ENCODE measurements at places on chromosomes 13 and 19.
A peak's percentile ranks its signal among the peaks of the same experiment; 100 is the strongest.

- DNase-seq: no peak
Observed at GRCh38 chr13:50994651-50995050, 85.1 kb downstream of the RNASEH2B start.

DNA sequence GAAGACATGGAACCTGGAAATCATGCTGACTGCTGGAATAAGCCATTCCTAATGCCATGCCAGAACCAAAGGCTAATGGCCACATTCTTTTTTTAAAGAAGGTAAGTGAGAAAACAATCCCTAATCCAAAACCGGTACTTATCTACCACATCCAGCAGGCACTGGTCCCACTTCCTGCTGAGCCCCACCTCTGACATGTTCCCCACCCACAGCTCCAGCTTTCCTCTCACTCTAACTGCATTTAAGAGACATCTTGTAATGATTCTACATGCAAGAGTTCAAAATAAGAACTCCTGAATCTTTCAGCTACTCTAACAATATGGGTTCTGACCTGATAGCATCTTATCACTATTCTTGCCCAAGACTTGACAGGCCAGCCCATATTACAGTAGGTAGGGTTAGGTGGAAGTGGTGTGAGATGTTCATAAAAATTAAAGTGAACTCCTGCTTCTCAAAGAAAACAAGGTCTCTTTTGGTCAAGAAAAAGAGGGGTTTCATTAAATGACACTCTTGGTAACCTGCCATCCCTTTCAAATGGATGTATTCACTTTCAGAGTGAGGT is 41.9 kb downstream of the N4BP2L2 start:
- no peak for DNase-seq

DNA sequence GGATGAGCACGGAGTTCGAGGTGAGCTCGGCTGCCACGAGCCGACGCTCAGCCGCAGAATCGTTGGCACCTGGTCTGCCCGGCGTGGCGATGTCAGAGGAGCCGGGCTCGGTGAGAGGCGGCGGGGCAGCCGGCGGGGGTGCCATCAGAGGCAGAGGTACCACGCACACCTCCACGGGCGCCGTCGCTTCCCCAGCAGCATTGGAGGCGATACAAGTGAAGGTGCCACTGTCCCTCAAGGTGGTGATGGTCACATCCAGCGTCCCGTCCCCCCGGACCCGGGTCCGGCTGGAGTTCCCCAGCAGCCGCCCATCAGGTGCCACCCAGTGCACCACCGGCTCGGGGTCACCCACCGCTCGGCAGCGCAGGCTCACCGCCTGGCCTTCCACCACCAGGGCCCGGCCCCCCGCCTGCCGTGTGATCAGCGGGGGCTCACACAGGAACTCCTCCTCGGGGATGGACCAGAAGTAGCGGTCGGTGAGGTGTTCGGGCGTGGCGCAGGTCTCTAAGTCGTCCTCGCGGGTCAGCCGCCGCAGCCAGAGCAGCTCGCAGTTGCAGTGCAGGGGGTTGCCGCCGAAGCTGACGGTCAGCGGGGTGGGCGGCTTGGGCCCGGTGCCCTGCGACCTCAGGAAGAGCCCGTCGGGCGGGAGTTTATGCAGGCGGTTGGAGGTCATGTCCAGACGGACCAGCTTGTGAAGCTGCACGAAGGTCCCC is 6.5 kb downstream of the LRFN1 start:
- no peak for DNase-seq

- DNase-seq: no peak
Observed at GRCh38 chr13:48278806-48279205, 24.7 kb upstream of the RB1 start.

GRCh38 chr13:73870970-73871935 is 263.0 kb downstream of the KLF12 start:
- DNase-seq: no peak

- DNase-seq: no peak
Observed at GRCh38 chr13:54029720-54030119, 1001.1 kb downstream of the OLFM4 start.

- no peak for DNase-seq
Observed at GRCh38 chr13:46603165-46603603, 50.2 kb downstream of the LRCH1 start.

DNA sequence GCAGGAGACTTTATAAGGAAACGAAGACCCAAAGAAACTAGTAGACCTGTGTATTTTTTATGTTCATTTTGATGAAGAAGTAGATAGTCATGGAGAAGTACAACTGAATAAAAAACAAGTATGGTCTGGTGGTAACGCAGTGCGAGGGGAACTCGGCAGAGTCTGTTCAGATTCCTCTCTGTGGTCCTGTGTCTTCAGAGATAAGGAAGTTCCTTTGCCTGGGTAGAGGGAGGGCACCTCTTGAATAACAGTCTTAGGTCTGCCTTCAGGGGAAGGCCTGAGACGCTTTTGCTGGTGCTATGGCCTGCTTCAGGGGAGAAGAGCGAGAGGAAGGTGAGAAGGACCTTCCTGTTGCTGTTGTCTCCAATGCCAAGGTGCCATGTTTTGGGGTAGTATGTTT is 25.9 kb upstream of the SLC46A3 start:
- no peak for DNase-seq

GRCh38 chr13:23672616-23673015 is 102.4 kb downstream of the TNFRSF19 start:
- DNase-seq: no peak

- DNase-seq: peak; percentile 95
Observed at GRCh38 chr13:80341101-80341755, at the start of gene SPRY2. Gene SPRY2, minus strand, starts transcription at chr13:80341126. Its CDS starts 3,421 bp downstream, at chr13:80337705.

DNA sequence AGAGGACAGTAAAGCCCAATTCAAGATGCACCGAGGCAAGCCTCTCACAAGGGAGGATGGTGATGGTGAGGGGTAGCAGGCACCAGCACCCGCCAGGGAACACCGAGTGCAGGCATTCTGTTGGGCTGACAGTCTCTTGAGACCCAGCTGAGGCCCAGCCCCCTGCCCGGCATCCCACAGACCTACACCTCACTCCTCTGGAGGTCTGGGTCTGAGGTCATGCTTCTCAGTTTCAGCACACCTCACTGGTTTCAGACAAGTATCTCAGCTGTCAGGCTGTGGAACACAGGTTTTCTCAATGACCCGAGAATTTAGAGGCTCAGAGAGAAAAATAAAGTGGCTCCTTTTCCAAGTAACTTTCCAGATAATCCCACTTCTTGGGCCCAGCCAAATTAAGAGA is 27.7 kb upstream of the EPHX3 start:
- DNase-seq: no peak

DNA sequence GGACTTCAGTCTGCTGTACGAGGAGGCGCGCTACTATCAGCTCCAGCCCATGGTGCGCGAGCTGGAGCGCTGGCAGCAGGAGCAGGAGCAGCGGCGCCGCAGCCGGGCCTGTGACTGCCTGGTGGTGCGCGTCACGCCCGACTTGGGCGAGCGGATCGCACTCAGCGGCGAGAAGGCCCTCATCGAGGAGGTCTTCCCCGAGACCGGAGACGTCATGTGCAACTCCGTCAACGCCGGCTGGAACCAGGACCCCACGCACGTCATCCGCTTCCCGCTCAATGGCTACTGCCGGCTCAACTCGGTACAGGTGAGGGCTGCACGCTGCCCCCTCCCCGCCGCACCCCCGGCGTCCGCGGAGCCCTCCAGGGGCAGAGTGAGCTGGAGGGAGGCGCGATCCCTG is 14.6 kb downstream of the KCTD15 start:
- DNase-seq: no peak

DNA sequence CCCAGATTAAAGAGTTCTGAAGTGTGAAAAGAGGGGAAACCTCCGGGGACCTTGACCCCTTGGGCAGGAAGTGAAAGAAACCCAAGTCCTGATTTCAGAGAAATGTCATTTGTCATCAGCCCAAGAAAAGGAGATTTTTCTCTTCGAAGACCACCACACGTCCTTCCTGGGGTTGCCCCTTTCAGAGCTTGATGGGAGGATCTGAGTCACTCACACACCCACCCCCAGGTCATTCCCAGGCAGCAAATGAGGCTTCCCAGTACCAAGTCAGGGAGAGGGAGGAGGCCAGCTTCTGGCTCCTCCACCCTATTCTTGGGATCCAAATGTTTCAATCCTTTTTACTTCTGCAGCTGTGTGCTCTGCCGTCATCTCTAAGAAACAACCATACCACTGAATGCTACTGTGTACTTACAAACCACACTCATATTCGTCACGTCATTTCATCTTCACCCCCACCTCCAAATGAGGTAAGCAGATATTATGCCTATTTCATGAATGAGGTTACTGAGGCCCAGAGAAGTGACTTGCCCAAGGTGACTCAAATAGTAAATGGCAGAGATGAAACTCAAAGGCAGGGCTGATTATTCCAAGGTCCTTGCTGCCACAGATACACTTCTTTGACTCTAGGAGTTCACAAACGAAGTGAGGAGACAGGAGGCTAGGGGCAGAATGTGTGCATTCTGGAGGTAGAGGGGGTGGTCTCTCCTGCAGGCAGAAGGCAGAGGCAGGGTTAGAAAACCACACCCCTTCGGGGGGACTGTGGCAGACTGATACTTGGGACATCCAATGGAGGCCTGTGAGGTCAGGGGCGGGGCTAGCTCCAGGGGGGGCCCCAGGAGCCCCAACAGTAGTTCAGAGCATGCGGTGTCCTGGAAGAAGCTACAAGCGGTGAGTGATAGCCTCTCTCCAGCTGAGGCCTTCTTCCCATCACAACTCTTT is 5.0 kb upstream of the KMT2B start:
- DNase-seq: no peak

GRCh38 chr13:66977161-66977560 is 253.0 kb downstream of the PCDH9 start:
- DNase-seq: no peak

DNA sequence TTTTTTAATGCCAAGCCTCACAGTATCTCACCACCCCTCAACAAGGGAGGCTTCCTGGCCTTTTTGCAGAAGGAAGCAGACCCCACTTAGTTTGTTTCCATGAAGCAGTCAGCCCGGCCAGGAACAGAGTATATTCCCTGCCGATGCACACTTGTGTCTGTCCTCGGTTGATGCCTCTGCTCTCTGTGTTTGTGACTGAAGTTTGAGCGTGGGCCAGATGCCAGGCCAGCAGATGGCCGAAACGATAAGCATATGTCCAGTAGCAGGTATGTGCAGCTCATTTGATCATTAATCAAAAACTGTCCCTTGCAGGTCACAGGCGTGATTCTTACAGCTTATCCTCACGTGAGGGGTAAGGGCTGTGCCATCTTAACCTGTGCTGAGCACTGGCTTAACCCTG is 144.0 kb downstream of the IRS2 start:
- DNase-seq: no peak

DNA sequence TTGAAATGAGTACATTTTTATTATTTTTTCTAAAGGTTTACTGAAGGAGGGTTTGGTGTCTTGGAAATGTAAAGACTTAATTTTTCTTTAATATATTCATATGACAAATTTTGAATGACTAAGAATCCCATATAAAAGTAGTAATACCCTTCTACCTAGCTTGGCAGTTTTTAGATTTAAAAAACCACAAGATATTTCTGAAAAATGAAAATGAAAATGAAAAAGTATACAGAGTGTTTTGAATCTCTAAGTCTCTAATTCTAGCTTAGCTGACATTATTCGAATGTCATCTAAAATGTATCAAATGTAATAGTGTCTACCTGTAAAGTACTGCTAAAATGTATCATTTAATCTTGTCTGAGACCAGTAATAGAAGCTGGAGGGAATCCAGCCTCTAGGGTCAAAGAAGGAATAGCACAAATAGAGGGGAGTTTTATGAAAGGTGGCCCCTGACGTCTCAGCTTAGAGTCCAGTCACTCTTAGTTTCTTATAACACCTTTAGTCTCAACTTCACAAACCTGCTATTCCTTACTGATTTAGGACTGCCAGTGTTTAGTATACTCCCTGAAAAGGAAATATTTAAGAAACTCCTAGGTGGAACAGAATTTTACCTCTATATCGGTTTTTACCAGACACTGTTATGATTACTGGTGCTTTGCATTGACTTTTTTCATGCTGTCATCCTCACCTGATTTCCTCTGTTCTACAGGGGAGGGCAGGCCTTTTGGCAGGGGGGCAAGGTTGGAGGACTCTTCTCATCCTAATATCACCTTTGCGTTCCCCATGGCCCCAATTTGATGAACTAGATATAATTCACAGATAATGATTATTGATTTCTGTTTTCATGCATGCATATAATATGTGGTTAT is 16.2 kb upstream of the MIR17HG start:
- no peak for DNase-seq

GRCh38 chr19:17279436-17279835 is 2.3 kb upstream of the ANKLE1 start:
- no peak for DNase-seq

- peak; percentile 23 for DNase-seq
Observed at GRCh38 chr13:27599845-27600553, 20.3 kb downstream of the LNX2 start.

- no peak for DNase-seq
Observed at GRCh38 chr19:588741-589692, 664 bp upstream of the HCN2 start.

DNA sequence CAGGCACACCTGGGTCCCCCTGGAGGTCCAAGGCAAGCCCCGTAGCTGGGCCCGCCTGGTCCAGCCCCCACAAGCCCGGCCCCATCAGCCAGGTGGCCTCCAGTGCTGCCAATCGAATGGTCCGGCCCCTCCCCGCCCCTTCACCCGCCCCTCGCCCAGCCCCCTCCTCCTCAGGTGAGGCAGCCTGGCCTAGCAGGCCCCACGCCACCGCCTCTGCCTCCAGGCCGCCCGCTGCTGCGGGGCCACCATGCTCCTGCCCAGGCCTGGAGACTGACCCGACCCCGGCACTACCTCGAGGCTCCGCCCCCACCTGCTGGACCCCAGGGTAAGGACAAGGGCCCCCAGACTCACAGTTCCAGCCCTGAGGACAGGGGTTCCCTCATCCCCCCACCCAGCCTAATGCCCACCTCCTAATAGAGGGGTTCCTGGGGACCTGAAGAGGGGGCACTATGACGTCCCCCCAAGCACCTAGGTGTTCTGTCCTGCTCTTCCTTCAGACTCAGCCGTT is at the start of gene HPN:
HPN (plus strand) TSS at position 174 of the 508 bp plus-strand sequence. CDS start 786 bp downstream, outside the sequence.
- DNase-seq: peak; percentile 33

GRCh38 chr13:41974262-41974900 is 13.5 kb upstream of the VWA8 start:
- DNase-seq: no peak

GRCh38 chr13:29125934-29126424 is 305.8 kb downstream of the MTUS2 start:
- DNase-seq: no peak

DNA sequence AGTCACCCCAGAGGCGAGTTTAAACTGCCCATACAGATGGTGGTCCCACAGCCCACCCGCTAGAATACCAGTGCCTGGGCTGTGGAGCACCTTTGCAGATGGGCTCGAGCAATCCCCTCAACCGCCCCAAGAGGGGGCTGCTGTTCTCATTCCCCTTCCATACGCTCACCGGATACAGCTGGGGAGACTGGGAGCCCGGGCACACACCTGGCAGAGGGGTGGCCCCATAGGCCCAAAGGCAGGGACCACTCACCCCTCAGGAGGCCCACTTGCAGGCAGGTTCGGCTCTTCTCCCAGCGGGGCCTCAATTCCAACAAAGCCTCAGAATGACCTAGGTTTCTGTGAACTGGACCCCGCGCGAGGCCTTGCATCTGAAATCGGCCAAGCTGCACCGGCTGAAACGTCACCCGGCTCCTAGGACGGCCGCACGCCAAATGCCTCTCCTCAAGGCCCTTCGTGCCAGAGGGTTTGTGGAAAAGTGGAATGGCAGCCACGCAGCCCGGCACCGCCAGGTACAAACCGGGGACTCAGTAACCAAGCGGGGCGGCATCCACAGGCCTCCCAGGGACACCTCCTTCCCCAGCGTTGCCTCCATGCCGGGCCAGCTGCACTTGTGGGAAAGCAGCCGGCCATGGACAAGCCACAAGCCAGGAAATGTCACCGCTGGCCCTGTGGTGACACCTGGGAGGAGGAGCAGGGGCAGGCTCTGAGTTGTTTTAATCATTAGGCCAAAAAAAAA is 18.7 kb downstream of the MLLT1 start:
- DNase-seq: no peak

All from mucosa of gallbladder (tissue), 1 donor.